ENCODE measurements at places on chromosomes 11 and 22.

GRCh38 chr11:21861314-21861713, 331.6 kb upstream of the ANO5 start:
- DNase-seq = no peak

DNA sequence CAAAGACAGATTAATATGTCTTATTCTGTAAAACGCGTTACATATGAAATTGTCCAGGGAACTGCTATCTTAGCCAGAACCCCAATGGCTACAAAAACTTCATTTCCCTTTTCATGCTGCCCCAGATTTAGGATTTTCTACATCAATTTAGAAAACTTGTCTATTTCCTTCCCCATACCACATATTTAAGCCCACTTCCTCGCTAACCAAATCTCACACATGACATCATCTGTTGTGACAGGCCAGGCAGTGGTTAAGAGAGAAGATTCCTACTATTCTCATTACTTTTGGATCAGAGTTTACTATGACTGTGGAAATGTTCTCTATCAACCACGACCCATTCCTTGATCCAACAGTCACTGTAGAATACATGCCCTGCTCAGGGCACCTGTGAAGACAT, 15.9 kb downstream of the CCDC82 start:
- DNase-seq = no peak

GRCh38 chr11:107157809-107158187, 139.5 kb upstream of the GUCY1A2 start:
- no peak for DNase-seq

GRCh38 chr11:36743039-36743438, 145.0 kb upstream of the RAG2 start:
- no peak for DNase-seq

GRCh38 chr11:109972181-109972715, 120.9 kb upstream of the ZC3H12C start:
- DNase-seq = no peak

GRCh38 chr11:55942785-55943392, 6.7 kb upstream of the OR5I1 start:
- DNase-seq = no peak

- no peak for DNase-seq
Observed at GRCh38 chr11:128653801-128654231, 40.1 kb upstream of the FLI1 start.

DNA sequence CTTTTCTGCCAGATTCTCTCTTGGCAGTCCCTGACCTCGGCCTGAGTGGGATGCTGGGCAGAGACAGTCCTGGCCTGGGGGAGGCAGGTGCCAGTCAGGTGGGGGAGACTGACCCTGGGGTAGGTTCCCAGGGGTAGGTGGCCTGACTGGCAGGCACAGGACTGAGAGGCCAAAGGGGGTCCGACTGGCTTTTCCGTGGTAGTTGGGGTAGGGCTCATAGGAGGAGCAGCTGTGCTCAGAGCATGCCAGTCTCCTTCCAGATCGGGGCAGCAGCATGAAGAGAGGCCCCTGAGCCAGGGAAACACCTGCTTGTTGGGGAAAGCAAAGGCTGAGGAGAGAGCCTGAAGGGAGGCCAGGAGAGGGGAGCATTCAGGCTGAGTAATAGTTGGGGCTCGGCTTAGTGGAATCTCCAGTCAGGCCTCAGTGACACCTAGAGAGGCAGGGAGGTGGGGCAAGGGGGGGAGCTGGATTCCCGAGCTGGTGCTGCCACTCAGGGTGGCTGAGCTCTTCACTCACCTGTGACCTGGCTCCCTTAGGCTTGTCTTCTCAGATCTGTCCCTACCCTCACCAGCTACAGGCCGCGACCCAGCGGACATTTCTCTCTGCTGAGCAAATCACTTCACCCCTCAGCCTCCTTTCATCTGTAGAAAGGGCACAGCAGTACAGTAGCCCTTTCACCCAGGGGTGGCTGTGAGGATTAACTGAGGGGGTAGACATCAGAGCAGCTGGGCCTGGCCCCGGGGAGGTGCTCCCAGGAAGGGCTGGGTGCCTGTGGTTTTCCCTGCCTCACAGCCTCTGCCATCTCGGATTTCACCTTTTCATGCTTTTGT, 26.2 kb downstream of the MCM5 start:
- no peak for DNase-seq

DNA sequence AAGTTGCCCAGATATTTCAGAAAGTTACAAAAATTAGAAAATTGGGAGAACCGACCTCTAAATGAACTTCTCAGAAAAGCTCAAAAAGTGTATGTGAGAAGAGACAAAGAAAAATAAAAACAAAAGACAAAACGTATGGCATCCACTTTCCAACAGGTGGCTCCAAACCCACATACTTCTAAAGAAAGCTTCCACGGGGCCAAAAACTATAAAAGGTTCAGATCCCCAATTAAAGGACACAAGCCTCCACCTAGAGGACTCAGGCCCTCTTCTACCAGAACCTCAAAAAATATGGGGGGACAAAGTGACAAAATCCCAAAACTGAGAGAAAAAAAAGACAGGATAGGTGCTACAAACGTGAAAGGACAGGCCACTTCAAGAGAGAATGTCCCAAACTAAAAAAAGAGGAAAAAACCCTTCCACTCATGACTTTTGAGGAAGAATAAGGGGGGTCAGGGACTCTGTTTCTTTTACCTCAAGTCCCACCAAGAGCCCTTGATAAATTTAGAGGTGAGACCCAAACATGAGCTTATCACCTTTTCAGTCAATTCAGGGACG, 8.8 kb downstream of the SCGB2A1 start:
- DNase-seq = no peak

GRCh38 chr22:38412435-38413084, 42.4 kb downstream of the KCNJ4 start:
- no peak for DNase-seq

GRCh38 chr22:36612458-36612857, 83.5 kb upstream of the EIF3D start:
- DNase-seq = no peak

GRCh38 chr11:2096919-2097301, 42.3 kb downstream of the IGF2 start:
- no peak for DNase-seq

GRCh38 chr11:12052676-12053605, 44.5 kb upstream of the DKK3 start:
- no peak for DNase-seq

- no peak for DNase-seq
Observed at GRCh38 chr22:39081016-39081415, 3.9 kb downstream of the APOBEC3G start.

DNA sequence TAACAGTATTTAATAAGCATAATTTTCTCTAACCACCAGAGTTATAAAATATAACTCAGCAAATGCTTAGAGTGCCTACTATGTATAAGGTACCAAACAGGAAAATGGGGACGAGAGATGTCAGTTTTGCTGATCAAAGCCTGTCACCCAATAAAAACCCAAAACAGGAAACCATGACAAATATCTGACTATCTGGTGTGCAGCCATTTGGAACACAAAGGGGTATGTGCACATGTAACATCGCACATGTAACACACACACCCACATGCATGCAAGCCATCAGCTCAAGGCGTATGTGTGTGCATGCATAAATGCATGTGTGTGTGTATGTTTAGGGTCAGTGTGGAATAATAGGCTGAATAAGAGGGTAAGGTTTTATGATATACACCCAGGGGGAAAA, 64.2 kb downstream of the PRR5L start:
- no peak for DNase-seq

- no peak for DNase-seq
Observed at GRCh38 chr11:125374398-125374797, 121.7 kb downstream of the FEZ1 start.

DNA sequence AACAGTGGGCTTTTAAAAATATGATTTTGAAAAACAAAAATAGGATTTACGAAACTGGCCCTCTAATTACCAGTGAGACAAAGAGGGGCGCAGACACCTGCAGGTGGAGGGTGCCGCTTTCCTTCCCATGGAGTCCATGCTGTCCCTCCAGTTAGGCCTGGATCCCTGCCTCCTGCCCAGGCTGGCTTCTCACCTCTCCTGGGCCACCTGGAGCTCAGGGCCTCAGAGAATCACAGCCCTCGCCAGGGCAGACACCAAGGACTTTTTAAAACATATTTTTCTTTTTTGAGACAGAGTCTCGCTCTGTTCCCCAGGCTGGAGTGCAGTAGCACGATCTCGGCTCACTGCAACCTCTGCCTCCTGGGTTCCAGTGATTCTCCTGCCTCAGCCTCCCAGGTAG, 1437.2 kb downstream of the TBC1D22A start:
- DNase-seq = no peak

DNA sequence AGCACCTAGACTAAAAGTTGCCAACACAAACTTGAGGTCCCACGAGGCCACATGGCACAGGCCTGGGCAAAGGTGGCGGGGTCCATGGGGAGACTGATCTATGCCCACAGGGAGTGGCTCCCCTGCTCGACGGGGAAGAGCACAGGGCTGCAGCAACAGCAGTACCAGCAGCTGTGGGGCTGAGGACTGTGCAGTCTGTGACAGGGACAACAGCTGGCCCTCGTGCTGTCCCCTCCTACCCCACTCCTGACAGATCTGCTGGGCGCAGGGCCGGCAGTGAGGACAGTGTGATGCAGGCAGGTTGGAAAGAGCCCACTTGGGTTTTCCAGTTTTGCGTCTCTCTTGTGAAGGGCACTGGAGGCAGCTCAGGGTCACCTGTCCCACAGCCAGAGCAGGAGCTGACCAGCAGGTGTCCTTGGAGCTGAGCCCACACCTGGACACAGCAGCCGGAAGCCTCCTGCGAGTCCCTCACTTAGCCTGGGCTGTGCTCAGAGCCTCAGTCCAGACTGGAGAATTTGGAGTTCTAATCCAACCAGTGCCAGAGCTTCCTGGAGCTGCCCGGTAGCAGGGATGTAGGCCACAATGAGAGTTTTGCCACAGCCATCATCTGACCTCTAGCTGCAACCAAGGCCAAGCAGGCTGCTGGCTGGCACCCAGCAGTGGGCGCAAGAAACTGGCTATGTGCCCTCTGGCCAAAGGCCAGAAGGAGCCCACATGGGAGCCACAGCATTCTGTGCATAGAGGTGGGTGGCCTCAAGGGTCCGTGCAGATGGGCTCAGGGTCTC, 3.6 kb upstream of the GAS2L1 start:
- DNase-seq = no peak

DNA sequence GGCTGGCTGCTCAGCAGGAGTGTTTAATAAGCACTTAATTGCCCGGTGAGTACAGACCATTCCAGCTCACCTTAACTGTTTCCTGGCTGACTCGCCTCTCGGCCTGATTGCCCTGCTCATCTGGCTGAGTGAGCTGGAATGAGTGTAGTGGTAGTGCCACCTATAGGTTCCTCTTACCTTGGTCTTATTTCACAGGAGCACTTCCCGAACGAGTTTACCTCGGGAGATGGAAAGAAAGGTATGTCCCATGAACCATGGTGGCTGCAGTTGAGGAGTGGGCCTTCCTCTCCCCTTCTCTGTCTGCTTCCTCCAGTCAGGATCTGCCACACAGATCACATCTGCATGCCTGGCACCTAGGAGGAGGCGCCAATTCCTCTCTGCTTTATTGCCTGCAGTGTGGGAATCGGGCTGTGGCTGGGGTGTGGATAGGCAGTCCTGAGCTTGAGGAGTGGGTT, 26.7 kb downstream of the UPB1 start:
- DNase-seq = peak; percentile 57

- DNase-seq = no peak
Observed at GRCh38 chr11:492427-493226, 14.4 kb downstream of the RNH1 start.

DNA sequence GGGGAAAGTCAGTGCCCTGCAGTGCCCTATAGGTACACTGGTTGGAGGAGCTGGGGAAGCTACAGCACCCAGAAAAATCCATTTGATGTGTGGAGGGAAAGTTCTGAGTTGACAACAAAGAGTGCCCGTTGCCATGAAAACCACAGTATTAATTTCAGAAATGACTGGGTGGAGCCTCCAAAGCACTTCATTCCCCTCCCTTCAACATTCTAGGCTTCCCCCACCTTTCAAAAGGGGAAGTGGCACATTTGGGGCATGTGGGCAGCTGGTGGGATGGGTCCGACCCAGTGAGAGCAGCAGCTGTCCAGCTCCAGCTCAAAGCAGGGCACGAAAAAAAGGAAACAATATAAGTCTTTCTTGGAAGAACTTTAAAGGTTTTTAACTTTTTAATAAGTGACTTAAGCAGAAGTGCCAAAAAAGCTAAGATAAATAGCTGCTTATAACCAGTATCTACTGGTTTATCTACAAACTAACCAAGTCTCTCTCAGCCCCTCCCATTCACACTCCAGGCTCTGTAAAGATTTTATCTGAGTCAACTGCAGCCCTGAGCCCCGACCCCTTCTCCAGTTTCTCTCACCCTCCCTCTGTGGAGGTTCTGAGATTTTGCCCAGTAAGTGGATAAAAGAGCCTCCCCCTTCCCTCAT, 9.0 kb upstream of the AHNAK start:
- peak; percentile 61 for DNase-seq

DNA sequence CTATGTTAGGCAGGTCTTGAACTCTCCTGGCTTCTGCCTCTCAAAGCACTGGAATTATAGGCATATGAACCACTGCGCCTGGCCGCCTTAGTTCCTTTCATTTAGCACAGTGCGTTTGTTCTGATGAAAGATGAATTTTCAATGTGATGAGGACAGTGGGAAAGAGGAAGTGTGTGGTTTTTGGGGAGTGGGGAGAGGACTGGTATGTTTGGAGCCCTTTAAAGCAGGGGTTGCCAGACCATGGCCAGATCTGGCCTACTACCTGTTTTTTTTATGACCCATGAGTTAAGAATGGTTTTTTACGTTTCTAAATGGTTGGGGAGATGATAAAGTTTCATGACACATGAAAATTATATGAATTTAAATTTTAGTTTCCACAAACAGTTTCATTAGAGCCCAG, 12.5 kb downstream of the ATXN10 start:
- DNase-seq = no peak

GRCh38 chr11:19879307-19880087, 166.9 kb downstream of the NAV2 start:
- DNase-seq = no peak

DNA sequence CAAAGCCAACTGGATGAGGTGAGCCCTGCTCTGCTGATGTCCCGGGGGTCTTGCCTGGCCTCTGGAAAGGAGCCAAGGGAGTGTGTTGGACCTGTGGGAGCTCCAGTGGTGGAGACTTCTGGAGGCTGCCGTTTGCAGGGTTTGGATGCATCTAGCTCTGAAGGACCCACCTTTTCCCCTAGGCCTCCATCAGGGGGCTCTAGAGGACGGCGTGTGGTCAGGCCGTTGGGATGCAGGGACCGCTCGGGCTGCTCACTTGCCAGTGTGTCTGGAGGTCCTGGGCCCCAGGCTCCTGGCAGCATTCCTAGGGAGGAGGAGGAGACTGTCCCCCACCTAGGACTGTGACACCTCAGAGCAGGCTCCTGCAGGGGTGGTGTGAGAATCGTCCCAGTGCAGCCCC, 58.3 kb downstream of the PRDM11 start:
- no peak for DNase-seq

DNA sequence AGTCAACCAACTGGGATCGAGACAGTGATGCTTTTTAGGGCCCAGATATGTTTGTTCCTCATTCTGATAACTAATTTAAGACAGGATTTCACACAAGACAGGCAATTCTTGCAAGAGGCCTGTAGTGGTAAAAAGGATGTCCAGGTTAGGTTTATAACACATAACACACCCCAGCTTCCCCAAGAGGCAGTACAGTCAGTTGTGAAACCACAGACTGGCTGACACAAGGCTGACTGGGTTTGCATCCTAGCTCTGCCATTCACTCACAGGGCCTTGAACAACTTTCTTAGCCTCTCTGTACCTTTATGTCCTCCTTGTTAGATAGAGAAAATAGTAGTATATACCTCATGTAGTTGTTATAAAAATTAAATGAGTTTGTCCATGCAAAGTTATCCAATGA, 55.0 kb upstream of the PTH start:
- no peak for DNase-seq

- no peak for DNase-seq
Observed at GRCh38 chr11:132402071-132402684, 1031.8 kb downstream of the NTM start.

- no peak for DNase-seq
Observed at GRCh38 chr11:35794850-35795249, 132.3 kb downstream of the TRIM44 start.

Measured in DMS 273 treated with DMSO at 0.1 percent for 48 hours (cell line).